ENCODE measurements at places on chromosomes 1 and 21. TPM values are rescaled to one million over a fixed set of nuclear protein-coding genes. Genes with fewer than 3 reads are reported as not detected.

GRCh38 chr1:65319141-65319540 lies 9.8 kb downstream of the DNAJC6 start:
- H3K36me3 ChIP-seq = peaks cover 11% of the 10 kb centered on the region
- no peaks in the 10 kb centered on the region for H3K27me3 ChIP-seq
- H3K27ac ChIP-seq = no peak overlapping the region
- H3K4me1 ChIP-seq = peaks cover 6% of the 10 kb centered on the region
- DNase-seq = no peak

- DNase-seq = no peak
- H3K4me3 ChIP-seq = no peak overlapping the region
- no peak overlapping the region for H3K27ac ChIP-seq
Observed at GRCh38 chr1:219924342-219924741, 4.0 kb downstream of the SLC30A10 start.

GRCh38 chr21:17758683-17759082 lies 60.5 kb downstream of the C21orf91 start:
- no peak overlapping the region for H3K4me3 ChIP-seq
- H3K27me3 ChIP-seq = no peaks in the 10 kb centered on the region
- peaks cover 2% of the 10 kb centered on the region for H3K36me3 ChIP-seq
- no peak overlapping the region for H3K27ac ChIP-seq
- no peak for DNase-seq

The CTBS gene
- 27.2 TPM for total RNA-seq

DNA sequence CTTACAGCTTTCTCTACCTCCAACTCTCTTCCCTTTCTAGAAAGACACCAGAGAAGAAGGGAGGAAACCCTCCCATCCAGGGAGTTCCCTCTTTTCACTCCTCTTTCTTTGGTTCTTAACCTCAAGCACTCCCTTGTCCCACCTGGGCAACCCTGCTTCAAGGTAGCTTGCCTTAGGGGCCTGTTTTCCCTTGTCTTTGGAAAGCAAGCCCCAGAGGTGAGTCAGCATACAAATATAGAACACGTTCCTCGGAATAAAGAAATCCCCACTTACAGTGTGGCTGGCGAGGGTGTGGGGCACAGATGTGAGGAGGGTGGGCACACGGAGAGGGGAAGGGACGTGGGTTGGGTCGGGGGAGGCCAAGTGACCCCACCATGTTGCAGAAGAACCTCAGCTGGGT lies 26.1 kb upstream of the KCNE2 start:
- H3K4me3 ChIP-seq = no peak overlapping the region
- no peaks in the 10 kb centered on the region for H3K36me3 ChIP-seq
- no peak overlapping the region for H3K27ac ChIP-seq

DNA sequence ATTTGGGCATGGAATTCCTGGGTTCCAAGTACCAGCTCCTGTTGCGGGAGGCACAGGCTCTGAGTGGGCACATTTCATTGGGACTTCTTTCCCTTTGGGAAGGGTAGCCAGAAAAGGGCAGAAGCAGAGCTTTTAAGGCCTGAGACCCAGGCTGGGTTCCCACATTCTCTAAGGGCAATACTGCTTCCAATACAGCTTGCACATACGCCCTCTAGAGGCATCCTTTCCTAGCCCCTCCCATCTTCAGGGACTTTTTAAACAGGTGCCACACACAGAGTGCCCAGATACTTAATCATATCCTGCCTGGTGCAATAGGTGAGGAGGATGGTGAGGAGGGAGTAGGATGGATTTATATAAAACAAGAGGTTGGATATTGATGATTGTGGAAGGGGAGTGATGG lies 5.7 kb downstream of the GPR88 start:
- peak; percentile 49 for DNase-seq
- H3K27ac ChIP-seq = no peak overlapping the region
- no peaks in the 10 kb centered on the region for H3K36me3 ChIP-seq
- H3K4me3 ChIP-seq = no peak overlapping the region
- H3K27me3 ChIP-seq = peaks cover 27% of the 10 kb centered on the region
- peaks cover 8% of the 10 kb centered on the region for H3K4me1 ChIP-seq

- no peak for DNase-seq
- no peaks in the 10 kb centered on the region for H3K36me3 ChIP-seq
- no peaks in the 10 kb centered on the region for H3K4me1 ChIP-seq
- no peaks in the 10 kb centered on the region for H3K27me3 ChIP-seq
- no peak overlapping the region for H3K4me3 ChIP-seq
Observed at GRCh38 chr21:16496609-16497008, 766.8 kb downstream of the USP25 start.
